CD4-positive, alpha-beta T cell treated with Interleukin-17A for 4 hours (primary cell): ENCODE measurements at places on chromosomes 5 and 9.

- DNase-seq, result no peak
Measured at GRCh38 chr5:52283221-52283620, 504.5 kb upstream of the ITGA1 start.

GRCh38 chr5:78691084-78691960 lies 42.8 kb upstream of the LHFPL2 start:
- DNase-seq, result no peak

- DNase-seq, result peak; percentile 24
Measured at GRCh38 chr9:88535226-88536022, 446 bp downstream of the NXNL2 start.

DNA sequence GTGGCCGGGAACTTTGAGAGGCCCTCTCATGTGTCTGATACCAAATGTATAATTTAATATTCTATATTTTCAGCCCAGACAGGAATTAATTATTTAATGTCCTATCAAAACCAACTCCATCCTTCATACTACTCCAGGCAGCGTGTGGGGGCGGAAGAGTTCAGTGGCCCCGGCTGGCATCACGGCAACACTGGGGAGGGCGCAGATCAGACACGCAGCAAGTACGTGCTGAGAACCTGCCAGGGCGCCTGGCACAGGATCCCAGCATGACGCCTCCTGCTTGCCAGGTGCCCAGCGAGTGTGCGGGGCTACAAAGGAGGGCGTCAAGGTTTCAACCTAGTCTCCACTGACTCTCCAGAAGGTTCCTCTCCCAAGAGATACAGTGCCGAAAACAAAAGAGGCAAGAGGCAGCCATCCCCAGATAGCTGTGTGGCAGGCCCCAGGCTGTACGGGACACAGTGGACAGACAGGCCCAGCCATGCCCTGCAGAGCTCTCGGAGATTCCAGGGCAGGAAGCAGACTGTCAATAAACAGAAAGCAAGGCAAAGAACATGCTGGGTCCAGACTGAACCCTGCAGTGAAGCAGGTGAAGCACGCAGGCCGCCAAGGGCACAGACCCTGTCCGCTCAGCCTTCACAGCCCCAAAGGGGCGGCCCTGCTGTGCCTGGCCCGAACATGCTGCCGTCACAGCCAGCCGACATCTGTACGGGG lies 110.3 kb downstream of the VAV2 start:
- DNase-seq, result no peak

DNA sequence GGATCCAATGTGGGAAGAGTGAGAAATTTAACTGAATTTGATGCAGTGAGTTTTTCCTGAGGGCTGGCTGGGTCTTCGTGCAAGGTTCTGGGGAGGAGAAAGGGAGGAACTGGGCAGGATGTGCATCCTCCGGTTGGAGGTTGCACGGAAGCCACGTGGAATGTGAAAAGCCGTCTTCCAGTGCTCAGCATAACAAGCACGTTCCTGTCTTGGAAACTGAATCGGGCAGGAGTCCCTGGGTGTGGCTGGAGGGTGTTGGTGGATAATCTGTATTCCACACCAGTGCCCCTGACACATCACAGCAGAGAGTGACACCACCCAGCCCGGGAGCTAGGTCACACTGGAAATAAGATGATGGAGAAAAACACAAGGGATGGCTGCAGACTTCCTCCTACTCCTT lies 154.3 kb downstream of the C5orf15 start:
- DNase-seq, result no peak

DNA sequence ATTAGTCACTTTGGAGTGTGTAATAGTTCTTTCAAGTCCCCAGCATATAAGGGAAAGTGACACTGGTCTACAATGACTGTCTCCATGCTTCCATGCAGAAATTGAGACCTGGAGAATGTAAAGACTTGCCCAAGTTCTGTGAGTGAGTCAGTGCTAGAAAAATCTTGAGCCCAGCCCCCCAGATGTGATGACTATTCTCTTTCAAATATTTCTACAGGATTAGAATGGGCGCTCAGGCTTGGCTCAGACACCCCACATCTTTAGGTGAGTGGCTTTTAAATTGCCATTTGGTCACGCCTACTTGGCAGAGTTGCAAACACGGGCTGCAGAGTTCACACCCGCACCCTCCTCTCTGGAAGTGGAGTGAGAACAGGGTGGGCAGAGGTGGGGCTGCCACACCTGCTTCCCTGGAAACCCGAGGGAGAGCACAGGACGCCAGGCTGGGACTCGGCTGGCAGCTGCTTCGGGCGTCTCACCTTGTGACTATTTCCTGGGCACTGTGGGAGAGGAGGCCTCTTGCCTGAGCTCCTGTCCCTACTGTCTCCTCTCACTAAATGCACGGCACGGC lies 37.6 kb downstream of the ROPN1L start:
- no peak for DNase-seq

DNA sequence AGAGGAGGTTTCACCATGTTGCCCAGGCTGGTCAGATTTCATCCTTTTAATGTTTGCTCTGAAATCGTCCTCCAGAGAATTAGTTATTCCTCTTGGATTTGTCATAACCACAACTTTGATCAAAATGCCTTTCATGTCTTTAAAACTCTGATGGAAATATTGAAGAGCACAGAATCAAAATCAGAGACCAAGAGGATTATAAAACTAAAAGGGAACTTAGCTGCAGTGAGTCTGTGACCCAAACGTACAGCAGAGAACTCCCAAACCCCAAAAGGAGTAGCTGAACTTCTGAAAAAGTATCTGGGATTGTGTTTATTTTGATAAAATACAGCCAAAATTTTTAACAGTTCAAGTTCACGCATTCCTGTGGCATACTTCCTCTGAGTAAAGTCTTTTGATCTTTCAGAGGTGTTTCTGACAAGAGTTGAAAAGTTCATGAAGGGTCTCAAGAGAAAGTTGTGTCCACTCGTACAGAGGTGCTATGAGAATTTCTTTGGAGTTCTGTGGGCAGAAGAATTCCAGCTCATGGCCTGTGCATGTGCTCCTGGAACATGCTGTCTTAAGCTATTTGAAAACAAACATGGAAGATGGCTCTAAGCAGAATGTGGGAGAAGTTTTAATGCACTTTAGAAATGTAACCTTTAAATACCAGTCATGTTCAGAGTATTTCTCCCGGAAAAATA lies 124.0 kb downstream of the ESM1 start:
- DNase-seq, result no peak

DNA sequence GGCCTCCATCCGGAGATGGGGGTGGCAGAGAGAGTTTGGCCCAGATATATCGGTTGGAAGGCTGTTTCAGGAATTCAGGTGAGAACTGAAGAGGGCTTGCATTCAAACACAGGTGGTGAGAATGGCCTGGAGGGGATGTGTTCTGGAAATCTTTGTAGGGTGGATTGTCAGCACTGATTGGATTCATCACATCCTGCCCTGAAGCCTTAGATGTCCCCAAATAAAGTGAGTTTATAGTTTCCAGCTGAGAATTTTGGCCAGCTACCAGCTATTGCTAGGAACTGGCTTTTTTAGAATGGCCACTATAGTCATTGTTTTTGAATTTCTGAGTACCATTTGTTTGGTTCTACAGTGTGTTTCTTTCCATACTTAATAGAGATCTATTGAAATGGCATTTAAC lies 46.1 kb upstream of the ANKH start:
- no peak for DNase-seq

GRCh38 chr5:103411711-103412110 lies 150.9 kb downstream of the NUDT12 start:
- no peak for DNase-seq

GRCh38 chr5:139919308-139919707 lies 123.7 kb downstream of the PSD2 start:
- DNase-seq, result no peak

DNA sequence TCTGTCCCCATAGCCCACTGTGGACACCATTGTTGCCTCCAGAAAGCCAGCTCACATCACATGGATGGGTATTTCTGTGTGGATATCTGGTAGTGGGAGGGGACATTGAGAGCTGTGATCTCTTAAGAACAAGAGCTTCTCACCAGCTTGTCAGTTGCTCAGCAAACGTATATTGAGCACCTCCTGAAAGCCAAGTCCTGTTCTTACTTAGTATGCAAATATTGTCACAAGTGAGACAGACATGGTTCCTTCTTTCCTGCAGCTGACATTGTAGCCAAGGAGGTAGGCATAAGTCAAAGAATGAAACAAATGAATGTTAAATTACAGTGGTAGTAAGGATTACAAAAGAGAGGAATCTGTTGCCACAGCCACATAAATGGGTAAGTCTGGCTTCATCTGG lies 3.8 kb downstream of the TCOF1 start:
- DNase-seq, result no peak

DNA sequence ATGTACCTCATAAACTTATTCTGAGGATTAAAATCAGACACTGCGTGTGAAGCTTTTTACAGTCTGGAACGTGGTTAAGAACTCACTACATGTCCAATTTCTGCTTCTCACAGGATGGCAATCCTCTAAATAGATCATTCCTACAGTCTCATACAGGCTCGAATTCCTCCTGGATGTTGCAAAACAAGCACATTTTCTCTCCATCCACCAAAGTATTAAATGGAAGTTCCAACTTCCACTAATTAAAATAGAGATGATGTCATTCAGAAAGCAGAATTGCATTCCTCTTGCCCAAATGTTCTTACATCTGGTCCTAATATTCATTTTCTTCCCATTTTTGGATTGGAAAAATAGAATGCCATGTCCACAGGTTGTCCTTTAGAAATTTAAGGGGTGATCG lies 145.5 kb upstream of the PCA3 start:
- no peak for DNase-seq

DNA sequence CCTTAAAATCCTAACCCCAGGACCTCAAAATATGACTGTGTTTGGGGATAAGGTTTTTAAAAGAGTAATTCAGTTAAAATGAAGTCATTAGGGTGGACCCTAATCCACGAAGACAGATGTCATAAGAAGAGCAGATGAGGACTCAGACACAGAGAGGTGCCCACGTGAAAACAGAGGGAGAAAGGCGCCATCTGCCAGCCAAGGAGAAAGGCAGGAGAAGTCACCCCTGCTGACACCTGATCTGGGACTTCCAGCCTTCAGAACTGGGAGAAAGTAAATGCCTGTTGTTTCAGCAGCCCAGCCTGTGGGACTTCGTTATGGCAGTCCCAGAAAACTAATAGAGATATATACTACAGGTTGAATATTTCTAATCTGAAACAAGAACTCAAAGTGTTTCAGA lies 67.4 kb downstream of the ROR2 start:
- DNase-seq, result no peak

DNA sequence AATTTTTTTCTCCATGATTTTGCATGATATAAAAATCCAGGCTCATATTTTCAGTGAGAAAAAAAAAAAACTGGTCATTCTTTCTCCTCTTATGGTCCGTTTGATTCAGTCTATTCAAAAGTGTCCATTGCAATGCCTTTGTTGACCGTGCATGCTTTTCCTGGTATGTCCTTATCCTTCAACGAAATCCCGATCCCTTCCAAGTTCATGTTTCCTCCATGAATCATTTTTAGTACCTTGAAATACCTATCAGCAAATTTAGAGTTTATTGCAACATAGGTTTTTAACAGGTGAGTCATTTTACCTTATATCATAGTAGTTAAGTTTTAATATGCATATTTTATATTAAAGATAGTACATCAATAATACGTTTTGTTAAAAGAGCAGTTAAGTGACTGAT lies 773.8 kb upstream of the CHD1 start:
- DNase-seq, result no peak

DNA sequence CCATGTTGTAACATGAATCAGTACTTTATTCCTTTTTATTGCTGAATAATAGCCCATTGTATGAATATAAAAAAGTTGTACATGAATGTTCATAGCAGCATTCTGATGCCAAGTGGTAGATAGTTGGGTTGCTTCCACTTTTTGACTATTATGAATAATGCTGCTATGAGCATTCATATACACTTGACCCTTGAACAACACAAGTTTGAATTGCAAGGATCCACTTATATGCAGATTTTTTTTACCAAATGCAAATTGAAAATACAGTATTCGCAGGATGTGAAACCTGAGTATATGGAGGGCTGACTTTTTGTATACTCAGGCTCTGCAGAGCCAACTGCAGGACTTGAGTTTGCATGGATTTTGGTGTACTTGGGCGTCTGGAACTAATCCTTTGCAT lies 14.7 kb upstream of the SIL1 start:
- no peak for DNase-seq

DNA sequence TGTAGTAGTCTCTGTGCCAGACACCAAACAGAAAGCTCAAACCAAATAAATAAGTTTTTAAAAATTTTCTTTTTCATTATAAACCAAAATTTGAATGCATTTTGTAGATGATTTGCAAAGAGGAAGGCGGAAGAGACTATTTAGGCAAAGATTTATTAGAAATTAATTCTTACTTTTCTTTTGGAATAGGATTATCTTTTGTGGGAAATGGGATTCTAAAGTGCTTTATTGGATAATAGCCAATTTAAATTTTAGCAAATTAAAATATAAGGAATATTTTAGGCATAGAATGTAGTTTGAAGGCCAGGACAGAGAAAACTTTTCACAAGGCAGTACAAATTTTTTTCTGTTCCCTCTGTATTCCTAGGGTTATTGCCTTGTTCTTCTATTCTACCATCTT lies 311.4 kb upstream of the ITGA1 start:
- no peak for DNase-seq

DNA sequence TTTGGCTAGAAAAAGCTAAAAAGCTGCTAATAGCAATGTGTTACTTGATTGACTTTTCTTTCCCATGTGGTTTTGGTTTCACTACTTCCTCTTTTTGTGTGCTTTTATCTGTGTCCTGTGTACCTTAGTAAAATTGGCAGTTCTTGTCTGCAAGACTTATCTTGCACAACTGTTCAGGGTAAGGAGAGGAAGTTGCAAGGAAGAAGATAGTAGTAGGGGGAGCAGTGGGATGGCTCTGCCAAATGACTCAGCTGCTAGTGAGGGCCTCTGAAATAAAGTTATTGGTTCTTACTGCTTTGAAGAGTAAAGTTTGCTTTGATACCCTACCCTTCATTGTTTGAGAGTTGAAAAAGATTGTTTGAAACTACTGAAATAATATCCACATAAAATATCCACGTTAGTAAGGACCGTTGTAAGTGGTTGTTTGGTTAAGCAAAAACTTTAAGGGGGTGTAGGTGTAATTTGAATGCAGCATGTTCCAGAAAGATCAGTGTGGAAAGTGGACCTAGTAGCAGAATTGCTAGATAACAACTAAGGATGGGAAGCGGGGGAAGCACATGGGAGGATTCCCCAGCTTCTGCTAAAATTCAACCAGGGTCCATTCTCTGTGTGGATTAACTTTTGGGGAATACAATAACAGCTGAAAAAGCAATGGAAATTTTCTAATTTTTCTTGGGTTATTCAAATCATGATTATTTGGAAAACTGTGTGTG lies 123.5 kb downstream of the SCAMP1 start:
- no peak for DNase-seq

DNA sequence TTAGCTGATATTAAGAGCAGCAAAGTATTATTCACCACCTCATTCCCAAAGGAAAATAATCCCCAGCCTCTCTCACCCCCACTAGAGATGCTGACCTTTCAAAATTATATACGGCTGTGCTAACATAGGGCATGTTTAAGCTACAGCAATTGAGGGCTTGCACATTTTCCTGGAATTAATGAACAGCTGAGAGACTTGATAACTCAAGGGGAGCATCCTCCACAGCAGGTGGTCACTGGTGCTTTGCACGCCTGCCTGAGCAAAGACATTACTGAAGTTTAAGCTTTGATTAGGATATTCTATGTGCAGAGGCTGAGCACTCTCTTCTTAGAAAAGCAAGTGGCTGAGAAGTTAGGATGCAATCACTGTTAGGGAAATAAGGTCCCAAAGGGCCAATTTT lies 230.9 kb downstream of the FAM114A2 start:
- DNase-seq, result no peak

GRCh38 chr5:169009123-169009522 lies 291.8 kb downstream of the SLIT3 start:
- DNase-seq, result no peak
